Stimulated activated CD8-positive, alpha-beta memory T cell treated with anti-CD3 and anti-CD28 coated beads, Interleukin-15, amount 100 ng/mL, for 24 hours (primary cell): ENCODE measurements at places on chromosomes 12 and 14.

- no peak for DNase-seq
These were observed 308.8 kb downstream of the EGLN3 start for GRCh38 chr14:33642080-33642479.

- no peak for DNase-seq
These were observed 190.7 kb upstream of the PPFIA2 start for GRCh38 chr12:81949841-81950308.

DNA sequence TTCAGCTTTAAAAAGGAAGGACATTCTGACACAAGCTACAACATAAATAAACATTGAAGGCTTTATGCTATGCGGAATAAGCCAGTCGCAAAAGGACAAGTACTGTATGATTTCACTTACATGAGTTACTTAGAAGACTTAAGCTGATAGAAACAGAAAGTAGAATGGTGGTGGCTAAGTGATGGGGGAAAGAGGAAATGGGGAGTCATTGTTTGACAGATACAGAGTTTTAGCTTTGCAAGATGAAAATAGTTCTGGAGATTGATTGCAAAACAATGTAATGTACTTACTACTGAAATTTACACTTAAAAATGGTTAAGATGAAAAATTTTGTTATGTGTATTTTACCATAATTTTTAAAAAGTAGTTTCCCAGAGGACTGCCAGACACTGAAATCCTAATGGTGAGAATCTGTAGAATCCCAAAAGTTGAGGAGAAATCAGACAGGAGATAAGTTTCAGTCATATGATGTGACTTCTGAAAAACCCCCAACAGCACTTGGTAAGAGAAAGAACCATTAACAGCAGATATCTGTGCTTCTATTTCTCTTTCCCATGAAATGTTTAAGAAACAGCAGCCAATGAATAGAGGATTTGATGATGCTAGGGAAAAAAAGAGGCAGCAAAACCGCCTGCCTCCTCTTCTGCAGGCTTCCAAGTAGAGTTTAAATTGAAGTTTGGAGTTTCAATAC lies 16.6 kb upstream of the CLEC2A start:
- DNase-seq = no peak

- no peak for DNase-seq
These were observed 8.9 kb downstream of the SOCS2 start for GRCh38 chr12:93581370-93581769.

DNA sequence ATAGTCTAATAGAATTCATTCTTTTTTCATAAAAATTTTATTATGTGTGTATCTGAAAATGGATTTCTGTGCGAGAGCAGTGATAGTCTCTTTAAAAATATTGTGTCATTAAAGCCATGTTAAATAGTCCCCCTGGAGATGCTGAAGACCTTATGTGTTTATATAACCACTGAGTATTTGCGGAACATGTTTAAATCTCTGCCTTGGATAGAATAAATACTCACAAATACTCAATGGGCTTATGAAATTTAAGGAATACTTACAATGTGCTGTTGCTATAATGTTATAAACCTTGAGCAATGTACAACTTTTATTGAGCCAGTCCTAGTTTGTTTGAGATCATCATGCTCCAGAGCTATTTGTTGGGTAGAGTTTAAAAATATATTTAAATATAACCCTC lies 226.0 kb downstream of the SNAPC1 start:
- no peak for DNase-seq

- no peak for DNase-seq
These were observed 146.8 kb downstream of the TMTC2 start for GRCh38 chr12:82833481-82833880.

DNA sequence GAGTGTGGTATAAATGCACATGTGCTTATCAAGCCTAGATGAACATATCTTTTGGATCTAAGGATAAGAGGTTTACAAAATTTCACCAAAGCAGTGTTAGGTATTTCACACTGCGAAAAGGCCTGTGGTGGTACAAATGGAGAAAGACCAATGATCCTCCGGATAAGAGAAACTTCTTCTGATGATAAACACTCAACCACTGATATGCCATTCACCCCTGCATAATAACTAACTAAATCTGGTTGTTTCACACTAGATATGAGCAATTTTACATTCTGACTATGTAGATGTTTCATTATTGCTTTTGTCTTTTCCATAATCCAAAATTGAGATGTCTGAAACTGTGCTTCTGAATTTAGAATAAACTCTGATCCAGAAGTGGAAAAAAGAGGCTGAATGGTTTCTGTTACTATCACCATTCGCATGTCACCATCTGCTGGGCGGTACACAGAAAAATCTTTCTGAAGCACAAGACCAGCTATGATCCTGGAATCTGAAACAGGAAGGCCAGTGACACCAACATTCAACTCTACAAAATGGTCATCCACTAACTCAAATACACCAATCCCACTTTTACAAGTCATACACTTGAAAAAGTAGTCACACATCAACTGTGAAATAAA lies 1.3 kb downstream of the BBS10 start:
- DNase-seq = no peak
